AG09319 (cell line): ENCODE measurements at places on chromosomes 11 and 22.
A peak's percentile ranks its signal among the peaks of the same experiment; 100 is the strongest.

- DNase-seq = no peak
These were observed 3.1 kb downstream of the CYB5R3 start for GRCh38 chr22:42645938-42646568.

- no peak for DNase-seq
These were observed 84.2 kb upstream of the GALNT18 start for GRCh38 chr11:11706028-11706427.

- no peak for DNase-seq
These were observed 8.0 kb downstream of the GLB1L2 start for GRCh38 chr11:134339756-134340155.

DNA sequence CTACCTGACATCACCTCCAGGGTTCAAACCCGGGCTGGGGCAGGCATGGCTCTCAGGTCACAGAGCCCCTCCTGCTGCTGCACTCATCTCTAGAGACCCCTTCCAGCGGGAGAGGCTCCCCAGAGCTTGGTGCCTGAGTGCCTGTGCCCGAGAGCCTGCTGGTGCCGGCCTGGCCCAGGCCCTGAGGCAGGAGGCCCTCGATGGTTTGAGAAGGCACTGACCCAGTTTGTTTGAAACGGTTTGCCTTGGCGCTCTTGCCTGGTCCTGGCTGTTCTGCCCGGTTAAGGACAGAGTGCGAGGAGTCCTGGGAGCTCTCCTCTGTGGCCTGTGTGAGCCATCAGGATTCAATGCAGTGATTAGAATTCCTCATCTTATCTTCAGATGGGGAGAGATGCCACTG, 88.9 kb downstream of the TBC1D22A start:
- no peak for DNase-seq

DNA sequence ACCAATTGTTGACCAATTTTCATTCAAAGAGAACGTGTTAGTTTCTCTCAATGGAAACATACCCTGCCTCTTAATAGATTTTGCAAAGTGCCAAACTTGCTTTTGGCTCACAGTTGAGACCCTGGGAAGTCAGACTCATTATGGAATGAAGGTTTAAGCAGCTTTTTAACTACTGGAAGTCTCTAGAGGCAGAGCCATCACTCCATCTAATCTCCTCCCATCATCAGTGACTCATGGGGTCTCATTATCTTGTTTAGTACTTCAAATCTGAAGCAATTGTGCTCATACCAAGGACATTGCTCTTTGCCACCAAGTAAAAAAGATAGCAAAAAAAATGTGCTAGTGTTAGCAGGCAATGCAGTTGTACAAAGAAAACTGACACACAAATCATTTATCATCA, 537.1 kb upstream of the LRRC4C start:
- no peak for DNase-seq

DNA sequence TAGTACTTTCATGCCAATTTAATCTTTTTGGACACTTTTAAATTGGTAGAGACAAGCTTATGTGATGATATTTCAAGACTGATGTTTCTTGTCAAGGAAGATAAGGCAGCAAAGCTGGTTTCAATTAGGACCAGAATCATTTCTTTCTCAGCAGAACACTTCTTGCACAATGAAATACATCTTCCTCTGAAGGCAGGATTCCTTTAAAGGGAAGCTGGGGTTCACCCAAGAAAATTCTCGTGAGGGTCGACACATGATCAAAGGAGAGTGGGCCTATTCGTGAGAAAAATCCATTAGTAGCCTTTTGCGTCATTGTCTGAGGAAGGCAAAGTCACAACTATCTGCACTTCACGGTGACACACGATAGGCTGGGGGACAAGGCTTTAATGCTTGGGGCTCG, 17.6 kb downstream of the TTC12 start:
- DNase-seq = no peak

DNA sequence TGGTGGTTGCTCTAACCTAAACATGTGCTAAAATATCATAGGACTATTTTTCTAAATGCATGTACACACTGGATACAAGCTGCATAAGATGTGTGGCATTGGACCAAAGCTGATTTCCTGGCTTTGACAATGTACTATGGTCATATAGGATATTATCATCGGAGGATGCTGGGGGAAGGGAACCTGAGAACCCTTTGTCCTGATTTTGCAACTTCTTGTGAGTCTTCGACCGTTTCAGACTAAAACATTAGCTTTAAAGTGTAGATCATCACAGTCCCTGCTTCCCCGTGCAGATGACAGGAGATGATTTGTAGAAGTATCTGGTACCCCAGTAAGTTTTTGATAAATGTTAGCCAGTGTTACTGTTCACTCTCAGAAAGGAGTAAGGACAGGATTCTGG, 554.7 kb downstream of the MIAT start:
- no peak for DNase-seq

DNA sequence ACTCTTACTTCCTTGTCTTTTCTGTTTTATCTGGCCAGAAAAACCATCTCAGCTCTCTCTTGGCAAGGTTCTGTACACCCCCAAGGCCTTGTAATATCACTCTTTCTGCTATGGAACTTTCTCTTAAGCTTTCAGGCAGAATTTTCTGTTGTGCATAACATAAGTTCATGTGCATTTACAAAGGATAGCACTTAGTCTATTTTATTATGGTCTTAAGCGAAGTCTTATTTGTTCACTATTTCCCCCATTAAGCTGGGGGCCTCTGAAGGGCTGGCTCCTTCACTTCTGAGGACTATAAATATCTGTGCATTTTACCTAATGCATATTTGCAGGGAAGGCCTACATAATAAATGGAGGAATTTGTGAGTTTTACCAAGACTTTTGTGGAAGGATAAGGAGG, 1393.4 kb downstream of the FAM181B start:
- DNase-seq = no peak

DNA sequence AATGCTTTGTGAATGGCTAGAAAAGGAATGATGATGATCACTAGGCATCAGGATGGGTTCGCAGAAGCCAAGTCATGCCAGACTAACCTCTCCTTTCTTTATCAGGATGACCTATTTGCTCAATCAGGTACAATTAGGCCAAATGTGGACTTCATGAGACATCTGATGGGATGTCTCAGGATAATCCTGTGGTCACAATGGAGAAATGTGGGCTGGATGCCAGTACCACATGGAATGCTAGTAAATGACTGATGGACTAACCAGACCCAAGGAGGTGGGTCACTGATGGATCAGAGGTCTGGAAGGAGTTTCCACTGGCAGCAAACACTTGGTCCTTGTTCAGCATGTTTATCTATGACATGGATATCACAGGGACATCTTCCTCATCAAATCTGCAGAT, 94.8 kb upstream of the PHOX2A start:
- DNase-seq = no peak

DNA sequence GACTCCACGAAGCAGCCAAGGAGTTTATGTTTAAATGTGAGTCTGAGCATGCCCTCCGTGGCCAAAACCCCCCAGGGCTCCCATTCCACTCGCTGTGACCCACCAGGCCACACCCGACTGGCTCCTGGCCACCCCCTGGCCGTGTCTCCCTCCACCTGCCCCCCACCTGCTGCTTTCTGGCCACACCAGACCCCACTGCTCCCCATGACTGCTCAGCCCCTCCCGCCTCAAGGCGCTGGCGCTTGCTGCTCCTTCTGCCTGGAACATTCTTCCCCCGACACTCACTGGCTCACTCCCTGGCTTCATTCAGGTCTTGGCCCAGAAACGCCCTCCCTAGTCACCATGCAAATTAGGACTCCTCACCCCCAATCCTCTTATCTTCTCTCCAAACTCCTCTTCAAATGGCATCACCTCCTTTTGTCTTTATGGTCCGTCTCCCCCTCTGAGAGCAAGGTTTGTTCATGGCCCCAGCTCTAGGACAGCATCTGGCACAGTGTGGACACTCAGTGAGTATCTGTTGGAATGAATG, 72.2 kb downstream of the EFCAB6 start:
- no peak for DNase-seq

DNA sequence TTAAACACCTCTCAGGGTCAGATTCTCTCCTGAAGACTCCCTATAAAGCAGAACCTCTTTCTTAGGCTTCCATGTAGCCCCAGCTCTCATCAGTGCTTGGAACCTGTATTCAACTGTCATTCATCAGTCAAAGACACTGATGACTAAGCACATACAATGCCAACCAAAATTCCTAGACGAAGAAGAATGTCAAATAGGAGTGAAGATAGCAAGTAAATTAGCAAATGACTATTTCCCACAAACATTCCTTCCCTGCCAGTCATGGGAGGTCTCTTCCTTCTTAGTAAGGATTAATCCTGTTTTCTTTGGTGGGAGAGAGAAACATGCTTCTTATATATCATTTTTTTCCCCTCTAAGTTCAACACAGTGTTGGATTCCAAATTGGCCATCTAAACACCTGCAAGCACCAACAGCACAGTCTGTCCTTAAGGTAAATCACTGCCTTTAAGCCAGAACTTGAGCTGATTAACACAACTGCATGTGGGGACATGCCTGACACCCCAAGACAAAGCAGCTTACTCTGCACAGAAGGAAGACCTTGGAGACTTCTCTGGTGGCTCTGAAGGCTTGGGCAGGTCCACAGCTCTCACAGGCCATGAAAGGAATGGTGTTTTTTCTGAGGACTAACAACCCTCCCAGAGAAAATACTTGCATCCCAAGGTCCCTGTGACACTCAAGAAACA, 47.5 kb upstream of the ME3 start:
- no peak for DNase-seq

- DNase-seq = no peak
These were observed 49.2 kb upstream of the RAPSN start for GRCh38 chr11:47498149-47498548.

GRCh38 chr11:16791191-16791961, 52.9 kb downstream of the C11orf58 start:
- DNase-seq = peak; percentile 62

- DNase-seq = no peak
These were observed 32.9 kb downstream of the MADD start for GRCh38 chr11:47302853-47303252.

- DNase-seq = no peak
These were observed 60.5 kb upstream of the FGF3 start for GRCh38 chr11:69879729-69880005.

- DNase-seq = no peak
These were observed 18.9 kb upstream of the DNAJB13 start for GRCh38 chr11:73931951-73932350.

DNA sequence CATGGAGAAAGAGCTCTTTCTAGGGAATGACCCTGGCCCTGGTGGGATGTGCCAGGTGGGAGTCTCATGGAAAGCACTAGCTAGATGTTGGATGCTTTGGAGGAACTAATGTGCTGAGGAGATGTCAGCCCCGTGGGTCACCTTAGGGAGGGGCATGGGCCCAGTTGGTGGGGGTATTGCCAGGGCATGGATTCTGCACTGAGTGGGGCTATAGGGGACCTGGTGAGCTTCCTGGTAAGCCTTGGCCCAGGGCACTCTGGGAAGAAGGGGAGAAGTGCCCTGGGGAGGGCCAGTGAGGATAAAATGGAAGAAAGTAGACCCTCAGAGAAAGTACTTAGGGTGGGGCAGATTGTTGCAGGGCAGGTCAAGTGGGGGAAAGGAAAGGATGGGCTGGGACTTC, 65.2 kb upstream of the SORL1-AS1 start:
- DNase-seq = no peak

- DNase-seq = no peak
These were observed 804 bp downstream of the ACER3 start for GRCh38 chr11:76861490-76861953.

GRCh38 chr11:128663824-128664223, 30.0 kb upstream of the FLI1 start:
- DNase-seq = no peak

DNA sequence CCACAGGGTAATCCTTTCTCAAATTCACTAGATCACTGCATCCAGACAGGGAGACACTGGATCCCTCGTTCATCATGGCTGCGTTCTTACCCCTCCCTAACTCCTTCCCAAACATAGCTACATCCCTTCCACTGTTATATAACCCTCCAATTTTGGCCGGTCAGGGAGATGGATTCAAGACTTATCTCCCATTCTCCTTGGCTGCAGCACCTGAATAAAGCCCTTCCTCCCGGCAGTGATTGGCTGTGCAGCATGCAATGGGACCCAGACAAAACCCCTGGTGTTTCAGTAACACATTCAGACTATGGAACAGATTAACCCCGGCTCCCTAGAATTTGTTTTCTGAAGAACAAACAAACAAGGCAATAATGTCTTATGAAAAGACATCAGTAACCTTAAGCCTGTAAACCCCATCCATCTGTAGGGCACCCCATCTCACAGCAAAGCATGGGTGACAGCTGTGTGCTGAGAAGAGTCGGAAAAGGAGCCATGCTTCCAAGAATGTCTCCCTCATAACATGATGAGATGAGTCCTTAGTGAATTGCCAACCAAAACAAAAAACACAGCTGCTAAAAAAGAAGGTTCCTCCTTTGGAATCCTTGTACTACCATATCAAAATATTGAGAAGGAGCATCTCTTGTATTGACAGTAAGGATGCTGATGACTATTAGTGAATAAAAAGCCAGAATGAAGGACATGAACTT, 5.0 kb downstream of the MIF start:
- no peak for DNase-seq

GRCh38 chr22:44147821-44148574, 32.7 kb upstream of the PARVG start:
- DNase-seq = no peak

- DNase-seq = no peak
These were observed 122.1 kb downstream of the CSNK2A3 start for GRCh38 chr11:11230802-11231562.

DNA sequence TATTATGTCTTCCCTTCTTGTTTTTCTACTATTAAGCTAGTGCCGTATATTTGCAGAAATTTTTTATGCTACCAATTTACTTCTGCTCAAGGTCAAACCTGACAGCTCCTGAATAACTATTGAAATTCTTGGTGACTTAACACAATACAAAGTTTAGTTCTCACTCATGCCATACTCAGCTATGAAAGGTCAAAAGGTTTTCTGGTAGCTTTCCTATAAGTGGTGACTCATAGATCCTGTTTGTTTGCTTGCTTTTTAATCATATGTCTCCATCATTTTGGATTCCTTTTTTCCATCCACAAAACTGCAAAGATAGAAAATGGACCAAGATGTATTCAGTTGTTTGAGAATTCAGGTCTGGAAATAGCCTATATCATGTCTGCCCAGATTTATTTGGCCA, 855.8 kb upstream of the LRRC4C start:
- DNase-seq = no peak

DNA sequence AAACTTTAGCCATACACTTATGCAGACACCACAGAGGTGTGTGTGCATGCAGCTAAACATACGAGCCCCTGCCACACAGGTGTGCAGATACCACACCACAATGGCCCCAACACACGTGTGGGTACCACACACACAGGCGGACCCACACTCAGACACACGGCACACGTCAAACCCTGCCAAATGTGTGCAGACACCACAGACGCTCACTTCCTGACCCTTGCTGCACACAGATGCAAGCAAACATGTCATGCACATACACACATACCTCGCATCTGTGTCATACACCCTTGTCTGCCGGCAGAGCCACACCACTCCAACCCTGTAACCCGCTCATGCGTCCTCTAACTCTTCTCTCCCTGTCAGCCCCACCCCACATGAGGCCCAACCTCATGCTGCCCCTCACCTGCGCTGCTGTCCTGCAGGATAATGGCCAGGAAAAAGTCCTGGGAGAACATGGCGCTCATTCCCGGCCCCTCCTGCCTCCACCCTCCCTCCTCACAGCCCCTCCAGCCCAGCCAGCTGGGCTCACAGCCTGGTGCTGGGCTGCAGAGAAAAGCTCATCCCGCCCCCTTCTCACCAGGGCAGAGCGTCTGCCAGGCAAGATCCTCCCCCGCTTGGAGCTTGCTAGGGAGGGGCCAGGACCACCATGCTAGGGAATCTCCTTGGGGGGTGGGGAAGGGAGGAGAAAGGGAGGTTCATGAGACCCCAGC, 14.2 kb downstream of the SMPD1 start:
- DNase-seq = no peak
